ENCODE measurements at places on chromosomes 6 and 20. TPM values are rescaled to one million over a fixed set of nuclear protein-coding genes. Genes with fewer than 3 reads are reported as not detected.

The TMEM217 gene
- 1.8 TPM for total RNA-seq

DNA sequence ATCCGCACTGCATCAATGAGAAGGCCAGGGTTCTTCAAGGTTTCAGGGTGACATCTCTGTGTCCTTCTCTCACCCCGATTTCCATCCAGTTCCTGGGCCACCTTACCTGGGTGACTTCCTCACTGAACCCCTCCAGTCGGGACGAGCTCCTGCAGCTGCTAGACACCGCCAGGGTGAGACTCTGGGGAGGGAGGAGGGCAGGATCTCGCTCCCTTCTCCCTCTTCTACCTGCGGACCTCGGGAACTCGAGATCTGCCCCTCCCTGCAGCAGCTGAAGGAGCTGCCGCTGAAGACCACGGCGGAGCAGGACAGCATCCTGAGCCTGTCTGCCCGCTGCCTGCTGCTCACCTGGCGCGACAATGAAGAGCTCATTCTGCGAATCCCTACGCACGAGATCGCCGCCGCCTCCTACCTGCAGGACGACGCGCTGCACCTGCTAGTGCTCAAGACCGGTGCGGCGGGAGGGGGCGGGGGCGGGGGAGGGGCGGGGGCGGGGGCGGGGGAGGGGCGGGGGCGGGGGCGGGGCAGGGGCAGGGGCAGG lies 7.5 kb downstream of the CCM2L start:
- peak; percentile 78 for DNase-seq

DNA sequence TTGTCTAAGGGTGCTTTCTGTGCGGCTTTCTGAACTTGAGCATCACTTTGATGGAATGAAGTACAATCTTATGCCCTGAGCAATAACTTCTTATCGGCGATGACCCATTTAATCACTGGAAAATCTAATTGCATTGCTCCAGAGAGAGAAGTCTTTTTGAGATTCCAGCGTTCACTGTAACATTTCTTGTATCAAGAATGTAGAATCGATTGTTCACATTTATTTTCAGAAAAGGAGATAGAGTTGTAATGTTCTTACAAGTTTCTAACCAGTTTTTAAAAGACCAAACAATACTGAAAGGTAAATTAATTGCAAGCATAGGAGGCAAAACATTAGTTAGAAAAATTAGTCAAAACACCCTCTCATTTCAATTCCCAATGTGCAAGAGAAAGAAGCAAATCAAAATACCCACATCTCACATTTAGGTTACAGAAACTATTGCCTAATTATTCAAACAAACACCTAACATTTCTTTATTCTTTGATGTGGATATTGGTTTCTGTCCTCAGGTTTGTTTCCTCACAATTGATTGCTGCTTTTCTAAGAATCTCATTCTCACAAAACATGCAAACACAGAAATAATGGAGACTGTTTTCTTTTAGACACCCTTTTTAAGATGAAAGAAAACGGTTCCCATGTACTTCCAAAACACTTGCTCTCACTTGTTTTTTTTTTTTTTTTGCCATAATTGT lies 14.8 kb upstream of the PRDM13 start:
- no peak for DNase-seq

DNA sequence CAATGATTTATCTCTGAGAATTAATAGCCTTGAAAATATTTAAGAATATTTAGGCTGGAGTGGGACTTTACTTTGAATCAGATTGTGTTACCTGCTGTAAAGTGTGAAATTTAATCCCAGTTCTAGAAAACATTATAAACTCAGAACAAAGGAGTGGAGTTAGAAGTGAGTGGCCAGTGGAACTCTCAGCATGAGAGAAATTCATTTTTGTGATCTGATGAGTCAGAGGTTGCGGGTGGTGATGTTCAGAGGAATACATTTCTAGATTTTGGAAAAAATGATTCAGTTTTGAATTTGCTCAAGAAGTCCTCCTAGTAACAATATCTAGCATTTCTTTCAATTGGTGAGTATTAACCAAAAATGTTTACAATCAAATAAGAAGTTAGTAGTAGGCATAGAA lies 167.5 kb downstream of the ZFAND3 start:
- DNase-seq: no peak

DNA sequence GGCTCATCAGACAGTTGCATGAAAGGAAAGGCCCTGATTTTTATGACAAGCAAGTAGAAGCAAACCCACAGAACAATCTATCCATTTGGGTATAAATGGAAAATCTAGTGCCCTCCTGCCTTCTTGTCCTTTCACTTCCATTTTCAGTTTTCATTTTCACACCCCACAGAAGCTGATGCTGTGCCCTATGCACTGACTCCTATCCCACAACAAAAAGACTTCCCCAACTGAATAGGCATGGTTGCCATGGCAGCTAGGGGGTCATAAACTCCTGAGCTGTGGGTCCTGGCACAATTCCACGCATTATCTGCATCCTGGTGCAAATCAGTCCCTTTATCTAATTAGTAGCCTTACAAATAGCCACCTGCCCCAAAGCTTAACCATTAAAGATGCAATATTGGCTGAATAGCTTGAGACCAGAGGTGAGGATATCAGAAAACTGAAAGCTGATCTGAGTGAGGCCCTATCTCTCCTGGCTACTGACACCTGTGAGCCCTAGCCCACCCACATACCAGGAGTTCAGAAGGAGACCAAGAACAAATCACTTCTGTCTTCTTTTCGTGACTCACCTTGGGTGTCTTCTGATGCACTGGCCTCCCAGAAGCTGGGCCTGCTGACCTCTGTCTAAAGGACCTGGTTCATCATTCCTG lies 34.9 kb upstream of the HEY2 start:
- no peak for DNase-seq
